ENCODE measurements at places on chromosomes 1 and 21. TPM values are rescaled to one million over a fixed set of nuclear protein-coding genes. Genes with fewer than 3 reads are reported as not detected.

Gene LCE1A
- not detected for polyA plus RNA-seq

Gene NUDT4B
- polyA plus RNA-seq, result 1.2 TPM

Gene CFAP141
- polyA plus RNA-seq, result not detected

Gene PPT1
- polyA plus RNA-seq, result 39.5 TPM

Gene OSBPL9
- polyA plus RNA-seq, result 46.1 TPM

Gene ZBTB8A
- 1.8 TPM for polyA plus RNA-seq

Gene TSPEAR
- polyA plus RNA-seq, result 2.2 TPM

Gene GNB1
- polyA plus RNA-seq, result 73.7 TPM

Gene PODN
- 40.7 TPM for polyA plus RNA-seq

Gene NBPF10
- 0.48 TPM for polyA plus RNA-seq

Gene TMEM234
- polyA plus RNA-seq, result 13.6 TPM

Gene ADAMTS4
- 24.4 TPM for polyA plus RNA-seq

Gene APCS
- polyA plus RNA-seq, result not detected

Gene LAMB3
- polyA plus RNA-seq, result 4.9 TPM

Gene SPRR5
- polyA plus RNA-seq, result not detected

Gene PRKCZ
- polyA plus RNA-seq, result 21.2 TPM

Gene LRRC71
- polyA plus RNA-seq, result 0.18 TPM

Gene CD1B
- not detected for polyA plus RNA-seq

Gene ACTN2
- polyA plus RNA-seq, result 827 TPM

Gene PARP1
- polyA plus RNA-seq, result 34.2 TPM

Gene ANKRD45
- polyA plus RNA-seq, result 0.27 TPM
